Brain pericyte (primary cell): ENCODE measurements at places on chromosomes 7 and 10.
A peak's percentile ranks its signal among the peaks of the same experiment; 100 is the strongest.

GRCh38 chr7:27151931-27152815, at the start of gene HOXA3:
Gene HOXA3 (minus strand): TSS chr7:27152583. CDS start chr7:27110640, 41,943 bp downstream.
- DNase-seq = no peak

GRCh38 chr7:7159063-7159658, 23.2 kb upstream of the C1GALT1 start:
- no peak for DNase-seq

- DNase-seq = no peak
Measured at GRCh38 chr10:121284936-121285335, 313.3 kb downstream of the FGFR2 start.

GRCh38 chr7:101166909-101167644, 1.7 kb upstream of the VGF start:
- DNase-seq = no peak

- no peak for DNase-seq
Measured at GRCh38 chr10:104127411-104127810, 5.4 kb downstream of the SFR1 start.

DNA sequence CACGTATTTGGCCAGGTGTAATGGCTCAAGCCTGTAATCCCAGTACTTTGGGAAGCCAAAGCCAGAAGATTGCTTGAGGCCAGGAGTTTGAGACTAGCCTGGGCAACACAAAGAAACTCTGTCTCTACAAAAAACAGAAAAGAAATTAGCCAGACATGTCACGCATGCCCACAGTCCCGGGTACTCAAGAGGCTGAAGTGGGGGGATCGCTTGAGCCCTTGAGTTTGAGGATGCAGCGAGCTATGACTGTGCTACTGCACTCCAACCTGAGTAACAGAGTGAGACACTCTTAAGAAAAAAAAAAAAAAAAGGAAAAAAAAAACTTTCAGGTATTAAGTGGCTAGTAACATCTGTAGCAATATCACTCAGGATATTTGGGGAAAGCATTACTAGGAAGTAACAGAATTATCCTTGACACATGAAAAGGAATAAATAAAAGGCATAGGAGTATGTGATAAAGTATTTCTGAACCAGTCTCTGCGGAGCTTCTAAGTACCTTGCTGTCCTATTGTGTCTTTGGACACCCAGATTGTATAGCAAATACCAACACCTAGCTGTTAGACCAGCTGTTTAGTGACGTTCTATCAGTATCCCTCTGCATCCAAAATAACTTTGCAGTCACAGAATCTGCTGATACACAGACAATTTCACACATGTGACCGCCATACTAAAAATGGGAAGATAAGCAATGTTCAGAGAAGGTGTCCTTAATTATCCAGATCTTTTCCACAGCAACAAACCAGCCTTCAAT, 74.4 kb downstream of the CYTH3 start:
- no peak for DNase-seq

DNA sequence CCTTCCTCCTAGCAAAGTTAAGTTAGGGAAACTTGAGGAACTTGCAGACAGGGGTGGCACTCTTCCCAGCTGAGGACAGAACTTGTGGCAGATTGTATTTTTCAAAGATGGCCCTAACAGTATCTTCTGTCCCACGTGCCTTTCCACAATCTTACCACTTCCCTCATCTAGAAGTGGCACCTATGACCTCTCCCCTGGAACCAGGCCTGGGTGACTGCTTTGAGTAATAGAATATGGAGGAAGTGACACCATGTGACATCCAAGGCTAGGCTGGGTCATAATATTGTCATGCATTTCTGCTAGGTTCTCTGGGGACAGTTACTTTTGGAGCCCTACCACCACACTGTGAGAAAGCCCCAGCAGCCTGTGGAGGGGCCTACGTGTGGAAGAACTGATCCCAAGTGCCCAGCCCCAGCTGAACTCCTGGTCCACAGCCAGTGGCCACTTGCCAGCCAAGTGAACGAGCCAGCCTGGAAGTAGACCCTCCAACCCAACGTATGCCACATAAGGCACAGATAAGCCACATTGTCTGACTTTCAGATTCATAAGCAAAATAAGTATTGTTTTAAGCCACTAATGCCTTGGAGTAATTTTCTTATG, 193.7 kb downstream of the PTPN20 start:
- DNase-seq = no peak

- no peak for DNase-seq
Measured at GRCh38 chr10:114930320-114930719, 7.7 kb upstream of the TRUB1 start.

- no peak for DNase-seq
Measured at GRCh38 chr7:157009170-157009777, 1.2 kb downstream of the MNX1 start.

- no peak for DNase-seq
Measured at GRCh38 chr7:130299866-130300265, 6.9 kb downstream of the CPA4 start.

DNA sequence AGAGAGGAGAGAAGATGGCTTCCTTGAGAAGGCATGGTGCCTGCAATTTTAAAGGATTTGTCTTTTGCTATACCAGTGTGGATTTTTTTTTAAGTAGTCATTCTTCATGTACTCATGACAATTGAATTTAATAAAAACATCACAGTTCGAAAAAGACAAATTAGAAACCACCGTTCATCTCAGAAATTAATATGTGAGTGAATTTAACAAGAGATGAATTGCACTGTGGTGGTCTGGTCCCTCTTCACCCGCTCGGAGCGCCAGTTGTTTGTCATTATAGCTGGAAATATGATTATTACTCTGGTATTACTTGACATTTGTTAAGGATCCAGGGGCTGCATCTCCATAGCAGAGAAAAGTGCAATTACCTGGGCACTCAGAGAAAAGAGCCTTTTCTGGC, 91.9 kb downstream of the LRRC18 start:
- no peak for DNase-seq

DNA sequence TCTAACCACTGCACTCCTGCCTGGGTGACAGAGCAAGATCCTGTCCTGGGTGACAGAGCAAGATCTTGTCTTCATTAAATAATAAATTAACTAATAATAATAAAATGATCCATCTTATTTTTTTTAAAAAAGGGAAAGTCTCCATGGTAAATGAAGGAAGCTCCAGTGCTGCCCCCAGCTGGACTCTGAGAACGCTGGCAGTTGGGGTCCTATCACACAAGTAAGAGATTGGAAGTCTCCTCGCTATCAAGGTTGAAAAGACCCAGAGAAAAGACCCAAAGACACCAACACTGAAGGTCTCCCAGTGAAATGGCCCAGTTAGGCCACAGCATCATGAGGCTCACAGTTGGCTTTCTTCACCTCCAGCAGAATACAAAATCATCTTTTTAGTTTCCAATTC, 13.8 kb upstream of the C10orf67 start:
- no peak for DNase-seq

- DNase-seq = no peak
Measured at GRCh38 chr7:24279512-24279911, 4.5 kb upstream of the NPY start.

DNA sequence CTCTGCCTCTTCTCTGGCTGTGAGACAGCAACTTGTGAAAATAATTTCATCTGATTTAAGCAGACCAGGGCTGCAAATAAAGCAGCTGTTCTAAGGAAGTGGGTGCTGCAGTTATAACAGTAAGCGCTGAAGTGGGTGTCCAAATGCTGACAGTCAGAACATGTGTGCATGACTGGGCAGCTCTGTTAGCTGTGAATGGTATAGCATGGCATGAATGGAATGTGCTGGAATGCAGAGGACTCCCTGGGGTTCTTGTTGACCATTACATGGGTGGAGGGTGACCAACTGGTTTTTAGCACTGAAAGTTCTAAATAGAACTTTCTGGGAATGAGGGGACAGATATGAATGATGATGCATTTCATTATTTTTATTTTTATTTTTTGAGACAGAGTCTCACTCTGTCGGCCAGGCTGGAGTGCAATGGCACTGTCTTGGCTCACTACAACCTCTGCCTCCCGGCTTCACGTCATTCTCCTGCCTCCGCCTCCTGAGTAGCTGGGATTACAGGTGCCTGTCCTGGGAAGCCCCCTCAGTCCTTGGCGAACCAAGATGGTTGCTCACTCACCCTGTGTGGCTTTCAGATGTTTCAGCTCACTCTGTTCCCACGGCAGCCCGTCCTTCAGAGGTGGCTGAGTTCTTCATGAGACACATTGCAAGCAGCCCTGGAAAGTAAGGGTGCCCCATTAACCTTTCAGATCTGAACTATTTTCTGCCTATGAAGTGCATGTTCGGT, 319.8 kb upstream of the PHYHIPL start:
- DNase-seq = peak; percentile 57

DNA sequence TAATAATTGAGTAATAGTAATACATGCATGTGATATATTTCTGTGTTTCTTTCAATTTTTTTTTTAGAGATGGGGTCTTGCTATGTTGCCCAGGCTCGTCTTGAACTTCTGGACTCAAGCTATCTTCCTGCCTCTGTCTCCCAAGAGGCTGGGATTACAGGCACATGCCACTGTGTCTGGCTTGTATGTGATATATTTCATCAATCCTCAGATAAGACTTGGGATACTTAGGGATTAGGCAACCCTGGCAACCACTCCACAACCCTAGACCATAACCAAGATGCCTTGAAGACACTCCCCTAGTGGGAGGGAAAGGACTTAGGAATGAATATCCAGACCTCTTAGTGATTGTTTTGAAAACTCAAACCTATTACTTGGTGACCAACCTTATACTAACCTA, 154.8 kb downstream of the CCDC3 start:
- DNase-seq = no peak

DNA sequence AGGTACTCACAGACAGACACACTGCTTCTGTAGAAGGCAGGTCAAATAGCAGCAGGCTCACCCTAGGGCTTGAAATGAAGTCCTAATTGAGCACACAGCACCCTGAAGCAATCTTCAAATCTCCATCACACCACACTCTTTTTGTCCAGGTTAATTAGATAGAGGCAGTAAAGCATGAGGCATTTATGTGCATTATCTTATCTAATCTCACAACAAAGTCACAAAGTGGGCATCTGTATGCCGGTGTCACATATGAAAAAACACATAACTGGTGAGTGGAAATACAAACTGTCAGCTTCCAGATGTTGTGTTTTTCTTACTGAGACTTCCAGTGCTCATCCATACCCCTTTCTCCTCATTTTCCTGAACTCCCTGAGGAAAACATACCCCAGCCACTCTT, 63.8 kb upstream of the NRBF2 start:
- no peak for DNase-seq

DNA sequence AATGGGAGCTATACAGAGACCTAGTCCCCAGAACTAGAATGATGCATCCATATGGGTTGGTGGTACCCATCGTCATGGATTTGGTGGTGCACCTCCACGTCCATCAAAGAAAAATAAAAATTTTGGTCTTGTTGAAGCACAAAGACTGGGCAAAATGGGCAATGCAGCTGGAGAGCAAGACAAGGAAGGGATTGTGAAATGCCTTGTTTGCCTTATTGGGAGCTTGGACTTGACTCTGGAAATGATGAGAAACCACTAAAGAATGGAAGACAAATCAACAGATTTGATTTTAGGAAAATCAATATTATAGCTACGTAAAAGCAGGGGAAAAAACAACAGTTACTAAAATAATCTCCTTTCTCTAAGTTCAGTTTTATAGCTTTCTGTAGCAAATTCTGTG, 150.9 kb downstream of the CPED1 start:
- DNase-seq = no peak

GRCh38 chr10:48455392-48456151, 149.1 kb downstream of the MAPK8 start:
- DNase-seq = no peak

DNA sequence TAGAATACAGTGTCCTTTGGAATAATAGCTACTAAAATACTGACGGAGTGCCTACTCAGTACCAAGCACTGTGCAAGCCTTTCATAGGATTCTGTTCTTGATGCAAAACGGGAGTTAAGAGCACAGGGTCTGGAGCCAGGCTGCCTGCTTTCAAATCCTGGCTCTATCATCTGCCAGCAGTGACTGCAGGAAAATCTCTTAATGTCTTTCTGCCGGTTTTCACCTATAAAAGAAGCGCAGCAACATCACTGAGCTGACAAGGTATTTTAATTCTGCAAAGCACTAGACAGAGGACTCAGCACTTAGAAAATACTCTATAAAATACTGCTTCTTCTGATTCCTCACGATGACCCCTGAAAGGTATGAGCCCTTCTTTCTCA, 659 bp downstream of the FIGNL1 start:
- no peak for DNase-seq

GRCh38 chr7:106371629-106372028, 86.8 kb upstream of the NAMPT start:
- no peak for DNase-seq

DNA sequence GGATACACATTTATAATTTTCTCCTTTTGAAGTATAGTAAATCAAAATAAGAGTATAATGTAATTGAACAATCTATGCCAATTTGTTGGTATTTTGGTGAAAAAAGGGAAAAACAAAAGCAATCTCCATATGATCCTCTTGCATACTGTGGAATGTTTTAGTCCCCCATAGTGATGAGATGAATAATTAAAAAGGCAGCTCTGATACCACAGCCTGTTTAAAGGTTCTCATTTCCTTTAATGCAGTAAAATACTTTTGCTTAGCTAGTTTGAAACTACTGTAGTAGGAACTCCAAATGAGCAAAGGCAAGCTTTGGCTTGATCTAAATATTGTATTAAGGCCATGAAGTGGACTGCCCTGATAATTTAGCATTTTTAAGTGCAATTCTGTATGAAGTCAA, 77.6 kb downstream of the VTI1A start:
- DNase-seq = no peak

DNA sequence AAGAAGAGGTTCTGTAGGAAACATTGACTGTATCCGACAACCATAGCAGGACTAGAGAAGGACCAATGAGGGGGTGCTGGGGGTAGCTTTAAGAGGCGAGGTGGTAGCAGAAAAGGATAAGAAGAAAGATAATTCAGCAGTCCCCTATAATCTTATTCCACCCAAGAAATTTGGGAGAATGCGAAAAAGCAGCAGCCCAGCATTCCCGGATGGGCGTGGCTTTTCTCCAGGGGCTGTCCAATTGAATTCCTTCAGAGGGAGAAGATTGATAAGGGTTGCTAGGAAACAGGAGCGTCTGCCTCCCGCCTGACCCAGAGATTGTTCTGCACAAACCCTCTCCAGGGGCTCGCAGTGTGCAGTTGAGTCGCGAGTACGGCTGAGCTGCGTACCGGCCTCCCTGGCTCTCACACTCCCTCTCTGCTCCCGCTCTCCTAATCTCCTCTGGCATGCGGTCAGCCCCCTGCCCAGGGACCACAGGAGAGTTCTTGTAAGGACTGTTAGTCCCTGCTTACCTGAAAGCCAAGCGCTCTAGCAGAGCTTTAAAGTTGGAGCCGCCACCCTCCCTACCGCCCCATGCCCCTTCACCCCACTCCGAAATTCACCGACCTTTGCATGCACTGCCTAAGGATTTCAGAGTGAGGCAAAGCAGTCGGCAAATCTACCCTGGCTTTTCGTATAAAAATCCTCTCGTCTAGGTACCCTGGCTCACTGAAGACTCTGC, at the start of gene GRM3:
Gene GRM3, plus strand, starts transcription at position 349 of the 721 bp plus-strand sequence. CDS start 121,237 bp downstream, outside the sequence.
- no peak for DNase-seq

GRCh38 chr7:31702354-31702753, 15.3 kb downstream of the PPP1R17 start:
- no peak for DNase-seq

GRCh38 chr7:149797771-149798170, 24.4 kb upstream of the ZNF467 start:
- DNase-seq = no peak

- no peak for DNase-seq
Measured at GRCh38 chr10:132919374-132920100, 22.8 kb downstream of the CFAP46 start.
